B cell (primary cell): ENCODE measurements at places on chromosomes 7 and 10.

GRCh38 chr7:132102942-132103341 is 473.3 kb downstream of the PLXNA4 start:
- H3K4me3 ChIP-seq, result no peak overlapping the region
- no peak for DNase-seq
- H3K27me3 ChIP-seq, result no peaks in the 10 kb centered on the region
- no peak overlapping the region for H3K27ac ChIP-seq

GRCh38 chr7:70694971-70695794 is 436.8 kb upstream of the GALNT17 start:
- H3K27ac ChIP-seq, result no peak overlapping the region
- H3K27me3 ChIP-seq, result peaks cover 19% of the 10 kb centered on the region
- DNase-seq, result peak; percentile 34
- peaks cover 15% of the 10 kb centered on the region for H3K4me1 ChIP-seq
- H3K36me3 ChIP-seq, result no peaks in the 10 kb centered on the region
- peak overlapping the region; percentile 40 for H3K4me3 ChIP-seq

DNA sequence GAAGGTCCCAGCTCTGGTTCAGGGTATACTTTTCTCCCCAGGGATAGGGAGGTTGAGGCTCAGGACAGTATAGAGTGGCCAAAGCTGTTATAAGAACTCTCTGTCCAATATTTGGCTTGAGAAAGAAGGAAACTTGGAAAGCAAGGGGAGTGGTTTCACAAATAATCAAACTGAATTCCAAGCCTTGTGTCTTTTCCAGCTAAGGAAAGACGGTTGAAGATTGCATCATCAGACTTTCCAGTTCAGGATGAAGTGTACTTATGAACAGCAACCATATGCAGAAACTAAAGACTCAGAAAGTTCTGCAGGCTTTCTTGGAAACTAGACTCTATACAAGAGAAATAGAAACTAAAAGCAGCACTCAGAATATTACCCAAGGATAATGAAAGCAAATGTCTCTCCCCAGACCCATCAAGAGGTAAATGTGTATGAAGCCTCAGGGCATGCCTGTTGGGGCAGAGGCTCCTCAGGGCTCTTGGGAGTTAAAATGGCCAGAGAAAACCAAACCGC is 46.4 kb downstream of the RAMP3 start:
- peaks cover 6% of the 10 kb centered on the region for H3K4me1 ChIP-seq
- no peaks in the 10 kb centered on the region for H3K36me3 ChIP-seq
- H3K4me3 ChIP-seq, result peak overlapping the region; percentile 30
- DNase-seq, result no peak
- peaks cover 4% of the 10 kb centered on the region for H3K27me3 ChIP-seq
- no peak overlapping the region for H3K27ac ChIP-seq

DNA sequence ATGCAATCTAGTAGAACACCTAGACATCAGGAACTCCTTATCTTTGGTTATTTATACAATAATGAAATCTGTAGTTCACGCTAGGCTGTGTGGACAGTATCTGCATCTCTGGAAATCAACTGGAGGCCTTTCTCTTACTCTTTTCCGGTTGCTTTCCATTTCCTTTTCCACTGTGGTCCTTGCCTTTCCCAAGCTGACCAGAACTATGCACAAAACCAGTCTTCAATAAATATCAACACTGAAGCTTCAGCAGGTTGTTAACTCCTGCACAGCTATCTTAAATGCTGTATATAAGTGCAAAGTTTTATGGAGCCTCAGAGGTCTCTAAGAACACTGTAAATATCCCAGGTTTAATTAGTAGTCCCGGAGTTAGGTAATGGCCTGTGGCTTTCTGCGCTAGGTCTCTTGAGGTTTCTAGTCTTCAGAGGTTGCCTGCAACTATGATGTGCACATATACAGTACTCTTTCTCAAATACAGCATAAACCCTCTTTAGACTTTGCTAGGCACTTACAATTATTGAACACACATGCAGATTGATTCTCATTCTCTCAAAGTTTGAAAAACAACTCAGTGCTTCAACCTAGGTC is 2.4 kb downstream of the KLLN start:
- H3K36me3 ChIP-seq, result no peaks in the 10 kb centered on the region
- H3K4me1 ChIP-seq, result peaks cover 15% of the 10 kb centered on the region
- H3K27me3 ChIP-seq, result no peaks in the 10 kb centered on the region
- DNase-seq, result no peak
- no peak overlapping the region for H3K4me3 ChIP-seq
- peak overlapping the region; percentile 79 for H3K27ac ChIP-seq

DNA sequence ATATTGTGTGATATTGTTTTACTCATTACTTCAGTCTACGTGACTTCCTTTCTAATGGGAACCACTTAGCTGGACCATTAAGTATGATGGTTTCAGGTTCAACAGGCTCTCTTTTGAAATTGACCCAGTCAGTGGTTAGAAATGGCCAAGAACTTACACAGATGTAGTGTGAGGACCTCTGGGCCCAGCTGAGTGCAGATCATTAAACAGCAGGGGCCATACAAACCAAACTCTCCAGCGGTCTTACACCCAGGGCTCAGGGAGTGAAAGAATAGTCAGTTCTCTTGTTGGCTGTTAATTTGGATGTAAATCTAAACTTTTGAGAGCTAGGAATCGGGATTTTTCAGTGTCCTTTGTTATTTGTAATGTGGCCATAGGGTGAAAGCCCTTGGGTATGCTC is 107.3 kb downstream of the CELF2 start:
- H3K27me3 ChIP-seq, result no peaks in the 10 kb centered on the region
- H3K27ac ChIP-seq, result no peak overlapping the region
- H3K4me1 ChIP-seq, result no peaks in the 10 kb centered on the region
- no peak for DNase-seq

- no peak for DNase-seq
- H3K27me3 ChIP-seq, result peaks cover 46% of the 10 kb centered on the region
- no peak within 1 kb of the TSS for H3K4me3 ChIP-seq
- H3K4me1 ChIP-seq, result peaks cover 3% of the 10 kb centered on the region
- no peak within 1 kb of the TSS for H3K27ac ChIP-seq
These were observed at the start of gene SLC18A2 for GRCh38 chr10:117240621-117241529. Gene SLC18A2, plus strand, starts transcription at chr10:117241114. Its CDS starts 580 bp downstream, at chr10:117241694.

DNA sequence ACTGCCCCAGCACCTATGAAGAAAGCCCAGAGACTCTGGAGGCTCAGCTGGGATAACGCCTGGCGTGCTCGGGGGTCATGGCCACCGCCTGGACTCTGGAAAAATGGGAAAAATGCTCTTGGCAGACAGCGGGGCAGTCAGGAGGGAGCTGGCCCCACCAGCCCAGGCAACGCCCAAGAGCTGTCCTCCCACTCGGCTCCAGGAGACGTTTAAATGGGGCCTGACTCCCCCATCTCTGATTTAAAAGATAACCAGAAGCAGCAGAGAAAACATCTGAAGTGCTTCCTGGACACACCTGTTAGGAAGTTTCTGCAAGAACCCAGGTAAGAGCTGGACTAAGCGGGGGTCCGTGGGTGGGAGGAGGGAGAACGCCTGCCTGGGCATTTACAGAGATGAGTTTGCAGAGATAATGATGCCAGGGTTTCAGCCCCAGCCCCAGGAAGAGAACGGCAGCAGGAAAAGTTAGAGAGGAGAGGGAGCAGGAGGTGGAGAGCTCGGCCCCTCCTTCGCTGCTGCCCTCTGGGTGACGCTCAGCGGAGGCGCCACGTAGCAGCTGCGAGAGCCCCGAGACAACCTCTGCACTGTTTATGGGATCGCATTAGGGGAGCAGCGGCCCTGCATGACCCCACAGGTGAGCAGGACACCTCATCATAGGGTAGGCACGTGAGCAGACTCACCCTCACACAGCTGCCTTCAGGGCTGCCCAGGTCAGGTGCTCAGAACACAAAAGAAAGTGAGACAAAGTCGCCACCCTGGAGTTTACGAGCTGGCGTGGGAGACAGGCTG is 83.5 kb upstream of the INSIG1 start:
- H3K27me3 ChIP-seq, result no peaks in the 10 kb centered on the region
- H3K4me3 ChIP-seq, result no peak overlapping the region
- no peak for DNase-seq
- H3K27ac ChIP-seq, result no peak overlapping the region
- H3K4me1 ChIP-seq, result no peaks in the 10 kb centered on the region
